ENCODE measurements at places on chromosomes 12 and 14.
A peak's percentile ranks its signal among the peaks of the same experiment; 100 is the strongest.

DNA sequence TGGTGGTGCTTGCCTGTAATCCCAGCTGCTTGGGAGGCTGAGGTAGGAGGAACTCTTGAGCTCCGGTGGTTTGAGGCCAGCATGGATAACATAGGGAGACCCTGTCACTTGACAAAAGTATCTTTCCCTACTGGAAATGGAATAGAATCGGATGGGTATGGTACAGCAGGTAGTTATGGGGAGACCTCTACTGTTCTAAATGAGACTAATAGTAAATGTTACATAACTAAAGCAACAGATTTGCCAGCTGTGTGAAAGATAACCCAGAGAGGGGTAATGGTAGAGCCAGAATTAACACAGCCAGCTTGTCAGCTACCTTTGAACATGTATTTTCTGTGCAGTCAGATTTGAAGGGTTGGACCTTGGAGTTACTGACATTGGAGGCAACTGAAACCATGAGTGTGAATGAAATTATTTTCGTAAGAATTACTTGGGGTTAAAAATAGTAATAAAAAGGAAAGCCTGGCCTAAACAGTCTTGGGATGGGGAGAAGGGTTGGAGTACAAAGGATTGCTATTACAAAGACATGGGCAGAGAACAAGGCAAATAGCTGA lies 21.7 kb upstream of the NUP107 start:
- DNase-seq: no peak

DNA sequence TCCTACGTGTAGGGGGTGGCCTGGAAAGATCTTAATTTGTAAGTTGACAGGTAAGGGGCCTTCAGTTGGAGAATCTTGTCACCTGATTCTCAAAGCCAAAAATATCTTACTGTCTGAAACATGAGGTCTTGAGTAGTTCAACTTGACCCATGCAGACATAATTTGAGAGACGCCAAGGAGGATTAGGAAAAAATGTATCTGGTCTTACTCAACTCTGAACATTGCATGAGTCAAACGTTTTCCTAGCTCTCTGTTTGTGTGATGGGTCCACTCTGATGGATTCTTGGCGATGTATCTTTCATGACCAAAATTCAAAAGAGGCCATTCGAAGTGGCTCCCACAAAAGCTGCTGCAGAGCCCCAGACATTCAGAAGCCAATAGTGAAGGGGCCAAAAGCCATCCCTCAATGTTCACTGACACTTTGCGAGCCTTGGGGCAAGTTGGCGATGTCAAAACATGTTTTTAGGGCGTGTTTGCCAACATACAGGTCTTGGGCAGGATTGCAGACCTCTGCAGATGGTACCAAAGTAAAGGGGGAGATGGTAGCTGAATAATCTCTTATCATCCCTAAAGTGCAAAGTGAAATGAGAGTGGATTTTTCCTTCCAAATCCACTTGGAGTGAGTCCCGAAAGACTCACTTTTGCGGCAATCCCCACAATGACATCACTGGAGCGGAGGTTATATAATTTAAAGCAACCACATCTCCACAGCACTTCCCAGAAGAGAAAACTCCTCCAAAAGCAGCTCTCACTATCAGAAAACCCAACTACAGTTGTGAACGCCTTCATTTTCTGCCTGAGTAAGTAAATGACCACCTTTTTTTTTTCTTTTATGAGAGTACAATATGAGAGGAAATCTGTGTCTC lies at the start of gene BDKRB1:
Gene BDKRB1 (plus strand): TSS at position 710 of the 866 bp plus-strand sequence. CDS start 7,473 bp downstream, outside the sequence.
- no peak for DNase-seq

GRCh38 chr12:41264281-41264680 lies 76.2 kb downstream of the PDZRN4 start:
- peak; percentile 25 for DNase-seq

DNA sequence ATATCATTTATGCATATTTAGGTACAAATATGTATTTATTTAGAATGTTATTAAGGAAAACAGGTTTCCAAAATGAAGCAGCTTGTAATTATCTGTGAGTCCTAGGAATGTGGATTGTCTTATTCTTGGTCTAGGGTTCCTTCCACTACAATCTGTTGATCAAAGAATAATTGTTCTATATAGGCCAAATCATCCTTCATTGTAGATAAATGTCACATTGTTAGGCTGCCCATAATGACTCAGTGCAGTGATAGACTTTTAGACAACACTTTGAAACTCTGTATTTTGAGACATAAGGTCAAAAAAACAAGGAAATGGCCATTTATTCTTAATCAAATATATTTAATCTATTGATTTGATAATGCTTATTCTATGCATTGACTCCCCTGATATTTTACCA lies 283.0 kb downstream of the ACSS3 start:
- no peak for DNase-seq

DNA sequence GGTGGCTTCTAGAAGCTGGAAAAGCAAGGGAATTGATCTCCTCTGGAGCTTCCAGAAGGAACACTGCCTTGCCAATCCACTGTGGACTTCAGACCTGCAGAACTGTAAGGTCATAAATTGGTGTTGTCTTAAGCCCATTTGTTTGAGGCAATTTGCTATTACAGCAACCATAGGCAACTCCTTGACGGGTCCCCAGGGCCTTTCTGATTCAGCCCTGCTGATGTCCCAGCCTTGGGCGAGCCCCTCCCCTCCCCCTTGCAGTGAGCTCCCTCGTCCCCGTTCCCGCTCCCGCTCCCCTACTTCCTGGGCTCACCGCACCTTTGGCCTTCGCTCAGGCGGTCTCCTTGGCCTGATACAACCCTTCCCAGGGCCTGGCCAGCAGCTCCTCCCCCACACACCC lies 18.9 kb upstream of the DIO3 start:
- no peak for DNase-seq

GRCh38 chr12:29528161-29528560 lies 30.7 kb upstream of the OVCH1 start:
- no peak for DNase-seq

GRCh38 chr12:57810450-57810849 lies 8.1 kb downstream of the AVIL start:
- DNase-seq: no peak

GRCh38 chr12:108123402-108123801 lies 5.7 kb upstream of the WSCD2 start:
- DNase-seq: no peak

DNA sequence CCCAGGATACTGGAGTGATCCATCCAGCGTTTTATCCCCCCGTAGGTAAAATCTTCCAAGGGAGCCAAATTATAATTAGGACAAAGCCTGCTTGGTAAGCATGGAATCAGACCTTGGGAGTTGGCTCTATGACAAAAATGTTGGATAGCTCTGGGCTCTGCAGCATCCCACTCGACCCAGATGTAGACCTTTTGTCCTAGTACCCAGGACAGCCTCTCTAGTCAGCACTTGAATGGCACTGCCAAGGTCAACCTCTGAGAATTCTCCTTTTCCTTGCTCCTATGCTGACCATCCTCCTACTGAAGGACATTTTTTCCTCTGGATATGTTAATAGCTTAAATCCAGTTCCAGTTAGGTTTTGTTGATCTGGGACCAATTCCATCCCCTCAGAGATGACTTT lies 104.7 kb upstream of the SLC35F4 start:
- no peak for DNase-seq

DNA sequence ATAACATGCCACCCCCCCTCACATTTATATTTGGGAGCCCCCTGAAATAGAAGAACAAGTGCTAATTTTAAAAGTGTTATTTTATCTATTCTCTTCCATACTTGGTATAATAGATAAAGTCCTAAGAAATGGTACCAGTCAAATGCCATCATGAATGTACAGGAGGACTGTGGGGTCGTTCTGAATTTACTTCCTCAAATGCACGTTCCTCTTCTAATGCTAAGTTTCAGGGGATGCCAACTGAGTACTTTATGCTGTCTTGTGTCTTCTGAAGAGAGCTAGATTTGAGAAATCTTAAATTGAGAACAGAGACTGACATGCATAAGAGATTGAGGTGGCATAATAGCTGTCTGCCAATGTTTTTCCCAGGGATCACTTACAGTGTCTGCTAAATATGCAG lies 59.0 kb downstream of the CFAP54 start:
- DNase-seq: no peak

DNA sequence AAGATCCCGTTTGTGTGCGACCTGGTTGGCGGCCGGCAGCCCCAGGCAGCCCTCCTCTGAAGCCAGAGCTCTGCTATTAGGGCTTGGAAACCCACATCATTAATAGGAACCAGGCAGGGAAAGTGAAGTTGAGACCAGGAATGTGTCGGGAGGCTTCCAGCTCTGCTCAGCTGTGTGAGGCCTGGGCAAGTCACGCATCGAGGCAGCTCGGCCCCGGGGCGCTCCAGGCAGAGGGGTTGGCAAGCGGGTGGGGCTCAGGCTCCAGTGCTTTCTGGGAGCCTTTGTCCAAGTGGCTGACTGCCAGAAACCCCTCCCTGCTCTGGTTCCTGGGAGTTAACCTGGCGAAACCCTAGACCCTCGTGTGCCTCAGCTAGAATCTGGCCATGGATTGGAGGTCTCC lies 1151.7 kb downstream of the VRK1 start:
- DNase-seq: peak; percentile 27

DNA sequence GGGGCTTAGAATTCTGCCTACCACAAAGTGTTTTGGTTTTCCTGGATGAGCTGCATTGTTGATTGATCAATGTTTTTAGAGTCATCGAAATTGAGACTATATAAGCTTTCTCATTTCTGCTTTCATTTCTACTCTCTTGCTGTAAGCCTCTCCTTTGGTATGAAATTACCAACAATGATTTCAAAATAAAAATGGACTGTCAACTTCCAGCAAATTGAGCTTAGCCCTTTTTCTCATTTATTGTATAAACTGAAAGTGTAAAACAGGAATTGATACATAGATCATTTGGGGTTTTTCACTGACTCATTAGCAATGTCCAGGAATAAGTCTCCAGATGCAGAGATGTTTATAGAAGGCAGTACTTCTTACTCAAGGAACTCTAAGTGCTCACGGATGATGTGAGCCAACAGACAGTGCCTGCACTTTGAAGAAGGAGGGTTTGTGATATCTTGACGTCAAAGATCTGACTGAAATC lies 20.0 kb upstream of the PCNX1 start:
- DNase-seq: no peak

DNA sequence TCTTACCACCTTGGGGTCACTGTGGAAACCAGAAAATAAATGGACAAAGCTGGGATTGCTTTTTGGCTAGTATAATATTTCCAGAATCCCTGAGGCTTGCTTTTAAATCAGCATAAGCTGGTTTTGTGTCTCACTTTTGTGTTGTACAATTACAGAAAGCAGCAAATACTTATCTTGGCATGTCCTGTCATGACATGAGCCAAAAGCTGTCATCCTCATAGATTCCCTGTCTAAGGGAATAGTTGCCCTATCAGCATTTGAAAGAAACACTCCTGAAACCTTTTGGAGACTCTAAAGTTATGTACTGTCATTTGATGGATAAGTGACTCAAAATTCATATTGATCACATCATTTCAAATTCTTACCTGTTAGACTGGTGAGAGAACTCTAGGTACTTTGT lies 987.2 kb downstream of the NRXN3 start:
- no peak for DNase-seq

- no peak for DNase-seq
These were observed 278.2 kb upstream of the SLC16A7 start for GRCh38 chr12:59317598-59317997.

DNA sequence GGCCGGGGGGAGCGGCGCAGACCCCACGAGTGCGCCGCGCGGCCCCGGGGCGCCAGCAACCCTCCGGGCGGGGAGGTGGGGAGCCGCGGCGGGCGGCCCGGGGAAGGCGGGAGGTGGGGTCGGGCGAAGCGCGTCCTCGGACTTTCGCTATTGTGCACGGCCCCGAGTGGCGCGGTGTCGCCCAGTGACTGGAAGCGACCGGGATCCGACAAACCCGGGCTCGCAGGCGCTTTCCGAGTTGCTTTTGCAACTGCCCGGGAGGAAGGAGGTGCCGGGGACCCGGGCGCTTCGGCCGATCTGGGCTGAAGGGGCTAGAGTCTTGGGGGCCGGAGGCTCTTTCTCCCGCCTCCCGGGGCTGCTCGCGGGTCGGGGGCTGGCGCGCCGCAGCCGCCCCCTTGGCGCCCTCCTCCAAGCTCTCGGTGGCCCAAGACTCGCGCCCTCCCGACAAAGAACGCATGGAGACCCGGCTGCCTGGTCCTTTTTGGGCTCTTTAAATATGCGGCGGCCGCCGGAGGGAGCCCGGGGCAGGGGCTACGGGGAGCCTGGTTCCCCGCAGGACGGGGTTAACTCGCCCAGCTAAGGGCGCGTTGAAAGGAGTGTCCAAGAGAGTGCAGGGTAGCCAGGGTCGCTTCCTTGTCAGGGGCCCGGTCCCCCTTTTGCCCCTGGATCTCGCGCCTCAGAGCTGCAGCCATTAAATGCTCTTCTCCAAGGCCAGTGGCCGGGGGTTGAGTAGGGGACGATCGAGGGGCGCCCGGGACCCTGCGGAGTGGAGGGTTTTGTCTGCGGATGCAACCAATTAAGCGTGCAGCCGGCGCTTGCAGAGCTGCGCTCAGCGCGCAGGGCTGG lies 1.4 kb downstream of the HMGA2 start:
- DNase-seq: peak; percentile 90

All from eye (tissue), 1 donor.